ENCODE measurements at places on chromosomes 1 and 21.

- no peak for DNase-seq
Measured at GRCh38 chr1:90713741-90714509, 3.2 kb downstream of the BARHL2 start.

DNA sequence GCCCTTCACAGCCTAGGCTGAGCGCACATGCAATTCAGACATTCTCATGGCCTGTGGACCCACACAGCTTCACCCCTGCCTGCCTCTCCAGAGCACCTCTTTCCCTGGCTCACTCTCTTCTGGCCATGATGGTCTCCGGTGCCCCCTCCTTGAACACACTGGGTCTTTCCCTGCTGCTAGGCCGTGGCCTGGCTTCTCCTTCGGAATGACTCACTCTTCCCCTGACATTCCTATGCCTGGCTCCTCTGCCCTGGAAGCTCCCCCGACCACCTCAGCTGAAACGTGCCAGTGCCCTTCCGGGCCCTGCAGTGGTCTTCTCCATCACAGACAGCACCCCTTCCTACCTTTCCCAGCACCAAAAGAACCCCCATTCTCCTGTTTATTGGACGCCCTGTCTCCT is 28.3 kb downstream of the EPHA8 start:
- no peak for DNase-seq

GRCh38 chr1:217072926-217073325 is 349.7 kb upstream of the ESRRG start:
- DNase-seq, result no peak

GRCh38 chr1:45908611-45909140 is 105.3 kb downstream of the MAST2 start:
- no peak for DNase-seq

- DNase-seq, result no peak
Measured at GRCh38 chr1:196481616-196482015, 126.6 kb downstream of the KCNT2 start.

DNA sequence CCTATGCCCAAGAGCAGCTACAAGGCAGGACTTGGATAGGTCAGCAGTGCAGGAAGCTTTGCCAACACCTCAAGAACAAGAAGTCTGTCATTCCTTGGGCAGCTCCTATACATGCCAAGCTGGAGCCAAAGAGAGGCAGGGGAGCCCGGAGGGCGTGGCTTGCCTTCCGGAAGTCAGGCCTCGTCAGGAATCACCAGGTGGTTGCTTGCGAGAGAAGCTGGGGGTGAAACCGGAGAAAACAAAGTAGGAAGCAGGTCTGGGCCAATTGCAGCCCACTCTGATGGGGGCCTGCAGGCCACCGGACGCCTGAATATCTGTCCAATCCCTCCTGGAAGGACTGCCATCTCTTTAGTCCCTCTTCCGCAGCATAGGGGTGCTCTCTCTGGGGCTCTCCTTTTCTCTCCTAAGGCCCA is 794 bp upstream of the FAM76A start:
- no peak for DNase-seq

DNA sequence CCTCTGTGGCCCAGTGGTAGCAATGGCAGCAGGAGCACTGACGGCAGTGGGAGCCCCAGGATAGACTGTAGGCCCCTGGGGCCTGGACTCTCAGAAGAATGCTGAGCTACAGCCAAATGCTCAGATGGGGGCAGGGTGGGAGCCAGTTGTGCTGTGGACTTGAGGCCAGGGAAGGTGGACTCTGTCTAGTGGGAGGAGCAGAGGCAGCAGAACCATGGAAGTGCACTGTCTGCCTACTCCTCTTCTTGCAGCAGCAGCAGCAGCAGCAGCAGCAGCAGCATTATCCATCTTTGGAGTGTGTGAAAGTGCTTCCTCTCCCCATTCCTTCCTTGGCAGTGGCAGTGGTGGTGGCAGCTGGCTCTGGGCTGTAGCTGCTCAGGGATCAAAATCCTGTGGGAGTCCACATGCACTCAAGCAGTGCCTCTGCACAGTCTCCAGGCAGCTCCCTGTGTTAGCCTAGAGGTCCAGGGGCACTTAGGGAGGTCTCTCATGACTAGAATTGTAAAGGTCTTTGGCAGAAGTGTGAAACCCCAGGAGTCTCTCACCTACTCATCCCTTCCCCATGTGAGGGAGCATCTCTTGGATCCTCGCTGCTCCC is 917.9 kb upstream of the B3GALT2 start:
- no peak for DNase-seq

- DNase-seq, result no peak
Measured at GRCh38 chr1:32702599-32703478, at the start of gene SYNC. Gene SYNC (minus strand): TSS chr1:32702770. CDS start chr1:32702660, 110 bp downstream.
